A549 treated with CpdA at 1 μM for 4 hours (cell line): ENCODE measurements at places on chromosomes 3 and 15. TPM values are rescaled to one million over a fixed set of nuclear protein-coding genes. Genes with fewer than 3 reads are reported as not detected.

The AEN gene
- total RNA-seq = 79.7 to 101 TPM (median 84.2 TPM) in 5 replicates

The CYP8B1 gene
- total RNA-seq = not detected in 5 replicates

The SGO1 gene
- total RNA-seq = 14.8 to 19.4 TPM (median 15.6 TPM) in 5 replicates

The CCNB2 gene
- total RNA-seq = 97.0 to 114 TPM (median 102 TPM) in 5 replicates

The UROC1 gene
- total RNA-seq = not detected in 5 replicates

The PTX3 gene
- 0.57 to 1.2 TPM (median 0.90 TPM) in 5 replicates for total RNA-seq

The SLC9C1 gene
- not detected in 5 replicates for total RNA-seq
